ENCODE measurements at places on chromosomes 6 and 20.

DNA sequence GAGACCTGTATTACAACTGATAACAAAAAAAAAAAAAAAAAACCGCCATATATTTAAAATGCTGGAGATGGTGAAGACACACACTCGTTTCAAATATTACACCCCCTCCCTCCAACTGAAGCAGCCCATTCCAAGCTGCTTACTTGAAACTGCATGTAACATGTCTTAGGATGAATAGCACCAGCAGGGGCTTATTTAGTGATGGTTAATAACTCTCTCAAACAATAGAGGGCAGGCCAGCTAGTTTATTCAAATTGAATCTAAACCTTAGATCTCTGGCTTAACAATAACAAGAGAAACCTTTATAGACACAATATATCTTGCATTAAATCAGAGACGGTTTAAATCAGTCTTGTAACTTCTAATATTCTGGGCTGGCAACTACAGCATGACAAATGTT is 9.3 kb upstream of the JPH2 start:
- DNase-seq: no peak

GRCh38 chr20:11047559-11047958 is 373.8 kb upstream of the JAG1 start:
- no peak for DNase-seq

DNA sequence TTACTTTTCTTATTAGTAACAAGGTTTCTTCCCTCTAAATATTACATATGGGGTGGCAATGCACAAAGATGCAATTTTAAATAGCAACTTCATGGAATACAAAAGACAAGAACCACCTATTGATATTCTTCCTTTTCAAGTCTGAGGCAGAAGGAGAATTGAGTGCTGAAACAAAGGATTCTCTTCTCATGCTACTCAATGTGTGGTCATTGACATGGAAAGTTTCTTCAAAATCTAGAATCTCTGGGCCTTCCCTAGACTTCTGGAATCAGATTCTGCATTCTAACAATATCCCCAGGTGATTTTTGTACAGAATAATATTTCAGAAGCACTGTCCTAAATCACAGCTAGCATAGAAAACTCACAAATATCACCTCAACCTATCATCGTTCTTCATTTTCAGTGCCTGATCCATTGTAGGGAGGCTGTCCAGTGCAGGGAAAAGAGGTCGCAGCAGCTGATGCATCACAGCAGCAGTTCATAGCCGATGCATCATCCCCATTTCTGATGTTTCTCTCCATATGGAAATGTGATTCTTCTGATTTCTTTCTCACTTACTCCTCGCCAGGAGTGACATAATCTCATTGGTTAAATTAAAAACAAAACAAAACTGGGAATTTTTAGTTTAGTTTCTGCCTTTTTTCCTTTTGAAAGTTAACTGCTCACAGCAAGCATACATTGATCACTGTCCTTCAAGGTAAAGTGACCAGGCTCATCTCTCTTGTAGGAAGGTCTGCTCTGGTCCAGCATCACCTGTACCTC is 139.5 kb upstream of the FAM83B start:
- DNase-seq: no peak

GRCh38 chr6:134949927-134950326 is at the start of gene ALDH8A1:
Gene ALDH8A1, minus strand, starts transcription at chr6:134950101. Its CDS starts 48 bp downstream, at chr6:134950053.
- DNase-seq: no peak

GRCh38 chr6:84775751-84776150 is 11.4 kb upstream of the TBX18 start:
- DNase-seq: no peak

DNA sequence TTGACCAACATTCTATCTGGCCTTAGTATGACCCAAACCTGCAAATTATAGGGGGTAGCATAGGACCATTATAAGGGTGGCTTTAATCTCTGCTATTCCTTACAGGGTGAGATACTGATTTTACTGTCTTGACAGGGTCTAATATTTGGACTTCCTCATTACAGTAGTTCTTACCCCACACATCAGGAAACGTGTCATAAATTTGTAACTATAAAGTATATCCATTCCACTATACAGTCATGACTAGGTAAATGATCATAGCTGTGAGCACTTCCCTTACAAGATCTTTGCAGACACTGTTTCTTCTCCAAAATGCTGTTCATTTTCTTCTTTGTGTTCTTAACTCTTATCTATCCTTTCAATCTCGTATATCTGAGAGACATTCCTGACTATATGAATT is 518.7 kb upstream of the RNF217 start:
- no peak for DNase-seq

- no peak for DNase-seq
Measured at GRCh38 chr20:11267762-11268335, 594.0 kb upstream of the JAG1 start.

DNA sequence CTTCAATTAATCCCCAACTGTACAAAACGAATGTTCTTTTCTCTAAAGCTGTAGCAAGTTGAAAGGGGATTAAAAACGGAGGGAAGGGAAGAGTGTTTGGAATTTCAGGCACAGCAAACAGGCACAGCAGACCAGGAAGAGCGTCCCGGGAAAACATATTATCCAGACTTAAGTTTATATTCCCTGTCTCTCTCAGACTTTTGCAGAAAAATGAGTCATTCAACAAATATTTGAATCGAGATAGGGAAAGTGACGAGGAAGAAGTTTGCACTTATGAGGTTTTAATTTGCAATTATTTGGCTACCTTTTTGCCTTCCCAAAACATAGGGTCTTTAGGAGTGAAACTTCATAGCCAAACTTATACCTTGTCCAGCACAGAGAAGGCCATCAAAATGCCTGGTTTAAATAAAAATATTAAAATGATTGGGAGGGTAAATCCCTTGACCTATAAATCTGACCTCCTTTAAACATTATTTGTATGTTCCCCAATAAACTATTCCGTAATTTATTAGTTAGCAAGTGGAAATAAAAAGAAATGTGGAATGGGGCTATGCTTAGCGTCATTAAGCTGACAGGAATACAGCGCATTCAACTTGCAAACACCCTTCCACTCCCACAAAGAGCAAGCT is 16.0 kb downstream of the HFE start:
- no peak for DNase-seq

GRCh38 chr20:53595018-53595378 is 1.4 kb upstream of the ZNF217 start:
- DNase-seq: no peak

- DNase-seq: no peak
Measured at GRCh38 chr6:12115492-12115891, 103.4 kb downstream of the HIVEP1 start.

- no peak for DNase-seq
Measured at GRCh38 chr6:16582446-16583143, 178.7 kb downstream of the ATXN1 start.

DNA sequence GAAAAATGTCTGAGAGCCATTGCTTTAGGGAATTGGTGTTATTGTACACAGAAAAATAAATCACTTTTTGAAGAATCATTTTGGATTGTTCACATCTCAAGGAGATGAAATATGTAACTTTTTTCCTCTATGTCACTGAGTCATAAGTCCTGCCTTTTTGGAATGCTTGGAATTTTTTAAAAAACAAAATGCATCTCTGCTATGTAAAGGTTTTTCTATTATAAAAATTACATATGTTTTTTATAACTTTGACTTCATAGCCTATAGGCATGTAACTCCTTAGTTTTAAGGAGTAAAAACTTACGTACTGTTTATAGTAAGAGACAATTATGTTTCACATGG is 8.7 kb downstream of the RNF144B start:
- no peak for DNase-seq

DNA sequence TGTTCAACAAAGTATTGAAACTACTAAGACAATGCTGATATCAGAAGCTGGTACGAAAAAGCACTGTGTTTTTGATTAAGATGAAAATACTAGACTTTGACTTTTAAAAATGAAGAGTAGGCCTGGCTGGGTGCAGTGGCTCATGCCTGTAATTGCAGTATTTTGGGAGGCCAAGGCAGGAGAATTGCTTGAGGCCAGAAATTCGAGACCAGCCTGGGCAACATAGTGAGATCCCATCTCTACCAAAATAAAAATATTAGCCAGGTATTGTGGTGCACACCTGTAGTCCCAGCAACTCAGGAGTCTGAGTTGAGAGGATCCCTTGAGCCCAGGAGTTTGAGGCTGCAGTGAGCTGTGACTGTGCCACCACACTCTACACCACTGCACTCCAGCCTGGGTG is 43.4 kb downstream of the TIAM2 start:
- no peak for DNase-seq

- DNase-seq: no peak
Measured at GRCh38 chr6:100467129-100468015, 2.7 kb upstream of the SIM1 start.

DNA sequence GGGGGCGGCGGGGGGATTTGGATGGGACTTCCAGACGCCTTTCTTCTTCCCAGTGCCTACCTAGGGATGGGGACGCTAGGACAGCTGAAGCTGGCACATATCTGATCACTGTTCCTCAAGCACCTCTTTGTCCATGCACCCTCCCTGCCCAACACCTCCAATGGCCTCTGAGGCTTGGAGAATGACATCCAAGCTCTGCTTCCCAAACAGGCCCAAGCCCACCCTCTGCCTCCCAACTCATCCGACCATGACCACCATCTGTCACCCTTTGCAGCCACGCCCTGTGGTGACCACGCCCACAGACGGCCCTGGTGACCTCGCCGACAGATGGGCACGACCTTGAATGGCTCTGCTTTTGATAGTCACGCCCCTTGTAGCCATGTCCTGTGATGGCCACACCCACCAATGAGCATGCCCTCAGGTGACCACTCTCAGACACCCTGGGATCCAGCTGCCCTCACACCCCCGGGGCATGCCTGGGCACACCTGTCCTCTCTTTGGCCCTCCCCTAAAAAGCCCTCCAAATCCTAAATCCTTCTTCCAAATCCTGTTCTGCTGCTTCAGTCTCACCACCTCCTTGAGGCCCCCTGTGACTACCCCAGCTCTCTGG is 51.0 kb downstream of the SSR1 start:
- DNase-seq: no peak

GRCh38 chr6:50699051-50699775 is 14.1 kb upstream of the TFAP2D start:
- DNase-seq: no peak

DNA sequence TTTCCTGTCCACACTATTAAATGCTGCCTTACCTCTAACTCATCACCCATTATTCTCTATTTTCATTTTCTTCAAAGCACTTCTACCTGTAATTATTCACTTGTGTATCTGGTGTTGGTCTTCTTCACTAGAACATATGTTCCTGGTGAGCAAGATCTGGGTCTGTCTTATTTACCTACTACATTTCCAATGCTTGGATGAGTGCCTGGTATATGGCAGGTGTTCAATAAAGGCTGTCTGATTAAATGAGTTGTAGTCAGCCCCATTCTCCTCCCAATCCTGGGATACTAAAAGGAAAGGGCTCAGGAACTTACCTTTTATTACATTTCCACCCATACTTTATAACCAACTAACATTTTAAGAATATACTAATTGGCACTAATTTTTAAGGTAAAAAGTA is 61.0 kb downstream of the CEP162 start:
- DNase-seq: no peak

GRCh38 chr6:6912817-6913744 is 194.7 kb upstream of the RREB1 start:
- DNase-seq: no peak

- no peak for DNase-seq
Measured at GRCh38 chr20:45993197-45993951, 15.3 kb upstream of the MMP9 start.

GRCh38 chr20:56634735-56635385 is 5.8 kb downstream of the TFAP2C start:
- no peak for DNase-seq
